ENCODE measurements at places on chromosomes 6 and 20.

GRCh38 chr20:59350330-59351156 lies 50.1 kb downstream of the EDN3 start:
- DNase-seq, result no peak

- DNase-seq, result no peak
Observed at GRCh38 chr20:49937027-49937929, 1.1 kb downstream of the RNF114 start.

- DNase-seq, result no peak
Observed at GRCh38 chr20:38325905-38326304, 20.4 kb upstream of the LBP start.

DNA sequence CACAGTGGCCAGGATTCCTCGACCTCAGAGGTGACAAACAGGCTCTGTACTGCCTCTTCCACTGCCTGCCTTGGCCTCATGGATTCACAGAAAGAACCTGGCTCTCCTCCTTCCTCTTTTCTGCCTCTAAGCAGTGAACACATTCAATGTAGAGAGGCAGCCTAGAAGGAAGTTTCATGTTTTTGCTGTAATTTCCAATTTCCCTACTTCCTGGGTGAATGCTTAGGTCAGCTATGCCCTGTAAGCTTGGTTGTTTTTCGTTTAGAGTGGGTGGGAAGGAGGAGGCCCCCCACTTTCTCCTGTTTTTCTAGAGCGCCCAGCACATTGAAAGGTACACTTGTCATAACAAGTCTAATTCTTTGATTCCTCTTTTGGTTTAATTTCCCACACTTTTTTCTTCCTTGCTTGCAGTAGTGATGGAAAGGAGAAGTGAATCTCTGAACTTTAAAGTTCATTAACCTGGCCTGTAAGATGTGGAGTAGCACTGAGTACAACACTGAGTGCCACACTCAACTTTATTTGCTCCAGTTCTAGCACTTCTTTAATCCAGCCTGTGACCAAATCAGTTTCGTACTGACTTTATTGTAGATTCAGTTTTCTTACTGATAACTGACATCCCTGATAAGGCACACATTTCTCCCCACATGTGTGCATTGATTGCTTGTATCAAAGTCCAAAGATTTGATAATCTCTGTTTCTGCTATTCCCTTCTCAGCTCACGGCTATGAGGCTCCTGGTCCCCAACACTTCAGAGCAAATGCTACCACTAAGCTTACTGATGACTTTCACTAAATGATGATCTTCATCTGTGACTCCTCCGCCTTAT lies 100.0 kb upstream of the MAN1A1 start:
- DNase-seq, result no peak

DNA sequence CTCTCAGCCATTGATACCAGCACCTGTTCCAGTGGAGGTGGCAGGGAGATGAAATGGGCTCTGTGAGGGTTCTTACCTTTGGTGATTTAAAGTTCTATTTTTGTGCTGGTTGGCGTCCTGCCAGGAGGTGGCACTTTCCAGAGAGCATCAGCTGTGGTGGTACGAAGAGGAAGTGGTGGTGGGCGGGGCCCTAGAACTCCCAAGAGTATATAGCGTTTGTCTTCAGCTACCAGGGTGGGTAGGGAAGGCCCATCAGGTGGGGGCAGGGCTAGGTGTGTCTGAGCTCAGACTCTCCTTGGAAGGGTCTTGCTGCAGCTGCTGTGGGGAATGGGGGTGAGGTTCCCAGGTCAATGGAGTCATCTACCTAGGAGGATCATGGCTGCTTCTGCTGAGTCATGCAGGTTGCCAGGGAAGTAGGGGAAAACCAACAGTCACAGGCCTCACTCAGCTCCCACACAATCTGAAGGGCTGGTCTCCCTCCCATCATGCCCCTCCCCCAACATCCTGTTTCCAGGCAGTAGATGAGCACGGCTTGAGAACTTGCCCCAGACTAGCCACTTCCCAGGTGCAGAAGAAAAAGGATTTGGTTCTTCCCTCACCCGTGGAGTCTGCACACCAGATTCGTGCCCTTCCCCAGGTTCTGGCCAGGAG lies 46.6 kb downstream of the MOXD1 start:
- no peak for DNase-seq

GRCh38 chr6:1605004-1605892 lies 4.5 kb upstream of the FOXC1 start:
- no peak for DNase-seq
